ENCODE measurements at places on chromosomes 2 and 18.

GRCh38 chr2:10136101-10136934 is 13.8 kb downstream of the RRM2 start:
- DNase-seq, result no peak

DNA sequence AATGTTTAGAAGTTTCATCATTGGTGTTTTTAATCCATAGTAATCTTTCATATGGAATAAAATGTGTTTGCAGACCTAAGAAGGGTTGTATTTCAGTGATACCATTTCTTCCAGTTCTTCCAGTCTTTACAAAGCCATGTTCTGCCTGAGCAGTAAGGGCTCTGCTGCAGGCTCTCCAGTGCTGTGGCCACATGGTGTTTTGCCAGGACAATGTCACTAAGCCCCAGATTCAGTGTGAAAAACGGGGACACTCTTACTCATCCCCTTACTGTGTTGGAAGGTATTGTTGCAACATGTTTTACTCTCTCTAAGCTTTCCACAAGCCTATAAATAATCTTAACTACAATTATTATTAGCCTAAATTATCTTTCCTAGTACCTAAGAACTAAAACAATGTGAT is 481.4 kb upstream of the CDH7 start:
- no peak for DNase-seq

DNA sequence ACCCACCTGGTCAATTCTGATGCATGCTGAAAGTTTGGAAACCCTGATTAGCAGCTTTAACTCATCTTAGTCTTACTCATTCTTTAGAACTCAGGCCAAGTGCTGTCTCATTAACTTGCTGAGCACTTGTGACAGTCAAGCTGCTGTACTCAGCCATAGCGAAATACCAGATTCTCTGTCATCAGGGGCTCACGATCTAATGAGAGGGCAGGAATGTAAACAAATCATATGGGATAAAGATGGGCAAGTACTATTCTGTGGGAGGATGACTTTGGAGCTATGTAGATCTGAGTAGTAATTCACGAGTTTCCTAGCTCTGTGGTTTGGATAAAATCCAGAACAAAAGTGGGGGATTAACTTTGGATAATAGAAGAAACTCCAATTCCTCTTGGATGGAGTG is 376.6 kb downstream of the HRH4 start:
- DNase-seq, result no peak

- no peak for DNase-seq
These were observed 468.7 kb upstream of the TNP1 start for GRCh38 chr2:217328622-217328978.

GRCh38 chr18:9994026-9994570 is 80.3 kb downstream of the VAPA start:
- DNase-seq, result no peak

Measured in T-helper 22 cell (primary cell).